Stimulated activated CD4-positive, alpha-beta T cell treated with anti-CD3 and anti-CD28 coated beads, Interleukin-4, amount 100 ng/mL, for 48 hours (primary cell): ENCODE measurements at places on chromosomes 3 and 15.

- no peak for DNase-seq
These were observed 22.7 kb downstream of the XXYLT1 start for GRCh38 chr3:195248281-195248680.

DNA sequence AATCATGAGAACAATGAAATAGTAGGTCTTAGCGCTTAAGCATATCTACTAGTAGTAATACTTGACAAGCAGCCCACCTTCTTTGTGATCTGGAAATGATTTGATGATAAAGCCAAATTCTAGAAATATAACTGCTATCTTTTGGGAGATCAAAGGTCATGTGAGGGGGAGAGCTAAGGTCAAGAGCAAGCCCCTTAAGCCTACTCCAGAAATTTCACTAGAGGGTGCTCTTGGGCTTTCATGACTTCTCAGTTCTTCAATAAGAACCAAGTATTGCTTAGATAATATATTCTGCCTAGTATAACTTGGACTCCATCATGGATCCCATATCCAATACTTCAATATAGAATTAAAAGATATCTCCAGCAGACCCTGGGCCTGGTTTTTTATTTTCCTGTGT lies 319.6 kb downstream of the ZBTB20 start:
- DNase-seq: no peak

- no peak for DNase-seq
These were observed 200.2 kb upstream of the LRRN1 start for GRCh38 chr3:3599016-3599415.

DNA sequence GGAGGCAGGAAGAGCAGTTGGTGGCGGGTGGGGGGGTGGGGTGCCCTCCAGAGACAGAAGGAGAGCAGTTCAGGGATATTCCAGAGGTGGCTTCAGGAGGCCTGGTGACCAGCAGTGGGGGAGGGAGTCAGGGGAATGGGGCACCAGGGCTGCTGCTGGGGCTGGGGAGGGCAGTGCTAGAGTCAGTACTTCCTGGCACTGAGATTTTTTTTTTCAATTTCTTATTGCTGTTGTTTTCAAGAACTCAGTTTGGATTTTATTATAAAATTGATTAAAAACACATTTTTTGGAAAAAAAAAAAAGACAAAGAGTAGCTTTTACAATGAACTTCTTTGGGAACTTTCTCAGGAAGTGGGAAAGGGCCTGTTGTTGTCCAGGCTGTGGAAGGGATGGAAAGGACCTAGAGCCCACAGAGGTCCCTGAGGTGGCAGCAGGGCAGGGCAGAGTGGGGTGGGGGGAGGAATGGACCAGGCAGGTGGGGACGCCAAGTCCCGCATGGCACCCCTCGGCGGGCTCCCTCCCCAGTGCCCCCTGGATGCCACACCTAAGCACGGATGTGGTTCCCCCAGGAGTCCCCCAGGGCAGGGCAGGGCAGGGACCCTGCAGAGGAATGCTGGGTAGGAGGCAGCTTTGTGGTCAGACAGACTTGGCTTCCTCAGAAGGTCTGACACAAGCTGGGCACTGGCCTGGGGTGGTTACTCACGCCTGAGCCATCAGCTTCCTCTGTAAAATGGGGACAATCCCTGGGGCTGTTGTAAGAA lies 8.5 kb upstream of the ANPEP start:
- no peak for DNase-seq

GRCh38 chr3:197309528-197310361 lies 11.3 kb upstream of the DLG1 start:
- DNase-seq: no peak

- no peak for DNase-seq
These were observed 288.8 kb downstream of the CNTN6 start for GRCh38 chr3:1381647-1382036.

DNA sequence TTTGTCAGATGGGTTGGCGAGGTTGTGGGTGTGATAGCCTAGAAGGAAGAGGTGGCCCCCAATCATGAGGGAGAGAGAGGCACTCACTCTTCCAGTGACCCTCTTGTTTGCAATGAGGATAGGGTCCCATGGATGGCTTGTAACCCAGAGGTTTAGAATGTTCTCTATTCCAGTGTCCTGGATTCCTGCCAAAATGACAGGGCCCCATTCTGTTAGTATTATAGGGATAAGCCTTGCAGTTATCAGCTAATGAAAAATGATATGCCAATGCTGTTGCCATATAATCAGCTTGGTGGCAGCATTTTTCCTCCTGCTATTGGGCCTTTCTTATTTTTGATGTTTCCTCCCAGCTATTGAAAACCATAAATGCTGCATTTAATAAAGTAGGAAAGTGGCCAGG lies 23.3 kb upstream of the SENP7 start:
- no peak for DNase-seq

DNA sequence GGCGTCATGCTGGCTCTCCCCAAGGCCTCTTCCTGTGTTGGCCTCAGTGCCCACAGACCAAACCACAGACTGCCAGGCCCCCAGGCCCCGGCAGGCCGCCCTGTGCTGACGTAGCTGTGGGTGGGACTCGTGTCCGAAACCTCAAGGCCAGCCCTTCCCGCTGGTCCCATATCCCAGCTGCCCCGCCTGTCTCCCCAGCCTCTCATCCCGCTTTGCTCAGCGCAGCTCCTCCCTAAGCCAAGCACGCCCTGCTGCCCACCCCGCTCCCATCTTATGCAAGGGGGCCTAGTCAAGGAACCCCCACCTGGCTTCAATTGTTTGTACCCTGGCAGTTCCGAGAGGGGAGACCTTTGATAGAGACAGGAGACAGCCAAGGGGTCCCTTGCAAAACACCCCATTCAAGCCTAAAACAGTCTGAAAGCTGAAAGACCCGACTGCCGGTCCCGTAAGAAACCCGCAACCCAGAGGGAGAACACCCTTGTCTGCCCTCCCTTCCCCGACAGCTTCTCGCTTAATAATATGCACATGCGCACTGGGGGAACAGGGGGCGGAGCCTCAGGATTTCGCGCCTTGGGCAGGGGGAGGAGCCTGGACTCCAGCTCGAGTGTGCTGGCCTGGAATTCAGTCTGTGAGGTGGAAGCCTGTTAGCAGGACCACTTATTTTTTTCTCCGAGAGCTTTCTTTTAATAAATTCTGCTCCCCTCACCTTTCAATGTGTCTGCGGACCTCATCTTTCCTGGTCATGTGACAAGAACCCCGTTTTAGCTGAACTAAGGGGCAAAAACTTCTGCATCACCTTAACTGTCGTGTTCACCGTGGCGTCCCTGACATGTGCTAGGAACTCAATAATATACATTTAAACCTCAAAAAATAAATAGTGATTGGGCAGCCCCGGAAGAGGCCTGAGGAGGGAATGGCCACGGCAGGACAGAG lies 17.2 kb downstream of the TNFAIP8L3 start:
- DNase-seq: peak; percentile 59

GRCh38 chr3:67605377-67605776 lies 49.0 kb downstream of the SUCLG2 start:
- no peak for DNase-seq

DNA sequence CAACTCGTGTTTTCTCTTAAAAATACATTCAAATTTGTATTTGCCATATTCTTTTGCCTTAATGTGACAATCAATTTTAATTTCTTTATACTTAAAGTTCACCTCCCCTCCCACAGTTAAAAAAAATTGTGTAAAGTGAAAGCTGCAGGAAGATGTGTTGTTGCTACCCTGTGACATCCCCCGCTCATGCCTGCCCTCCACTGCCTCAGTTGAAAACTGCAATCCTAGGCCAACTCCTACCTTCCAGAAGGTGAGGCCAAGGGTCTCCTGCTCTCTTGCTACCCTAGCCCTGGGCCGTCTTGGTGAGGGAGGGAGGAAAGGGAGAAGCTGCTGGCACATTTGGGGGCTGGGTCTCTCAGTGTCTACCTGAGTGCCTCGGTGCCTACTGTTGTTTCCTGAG lies 57.0 kb upstream of the CMTM7 start:
- peak; percentile 44 for DNase-seq

DNA sequence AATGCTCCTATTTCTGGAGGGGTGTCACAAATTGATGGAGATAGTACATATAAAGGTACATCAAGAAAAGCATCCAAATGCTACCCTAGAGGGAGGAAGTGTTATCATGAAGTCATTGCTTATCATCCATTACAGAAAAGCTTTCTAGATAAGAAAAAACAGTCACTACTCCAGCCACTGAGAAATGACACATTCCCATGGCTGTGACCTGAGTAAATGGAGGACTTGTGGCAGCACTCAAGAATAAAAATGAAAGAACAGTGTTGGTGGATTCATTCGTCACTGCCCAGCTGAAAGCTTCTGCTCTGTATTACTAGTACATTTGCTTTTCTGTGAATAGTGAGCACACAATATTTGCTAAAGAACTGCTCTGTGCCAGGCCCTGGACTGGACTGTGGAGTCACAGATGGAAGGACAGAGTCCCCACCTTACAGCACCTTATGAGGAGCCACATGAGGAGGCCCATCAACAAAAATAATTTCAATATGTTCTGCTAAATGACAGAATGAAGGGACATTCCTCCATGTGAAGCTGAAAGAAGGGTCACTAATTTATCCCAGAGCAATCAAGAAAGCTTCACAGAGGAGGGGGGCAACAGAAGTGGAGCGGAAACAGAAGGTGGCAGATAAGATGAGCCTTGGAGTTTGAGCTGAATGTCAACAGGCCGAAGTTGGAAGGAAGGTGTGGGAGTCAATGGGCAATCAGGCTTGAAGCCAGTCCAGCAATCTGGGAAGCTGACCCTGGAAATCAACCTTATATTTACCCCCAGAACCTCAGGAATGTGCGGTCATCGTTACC lies 343.5 kb upstream of the TRIM42 start:
- DNase-seq: no peak

DNA sequence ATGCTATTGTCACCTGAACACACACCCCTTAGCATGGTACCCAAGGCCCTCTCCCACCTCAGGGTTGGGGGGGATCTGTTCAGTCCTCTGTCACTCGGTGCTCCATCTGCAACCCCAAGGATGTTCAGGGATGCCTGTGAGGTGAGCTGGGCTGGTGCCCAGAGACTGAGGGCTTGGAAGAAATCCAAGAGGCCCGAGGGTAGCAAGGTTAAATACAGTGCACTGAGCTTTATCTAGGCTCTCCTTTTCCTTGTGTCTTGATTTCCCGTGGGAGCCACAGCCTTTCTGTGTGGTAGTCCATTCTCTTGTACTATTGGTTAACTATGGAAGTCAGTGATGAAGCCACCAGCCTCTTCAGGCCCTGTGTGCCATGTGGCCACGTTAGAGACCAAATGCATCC lies 18.7 kb upstream of the WNT5A start:
- DNase-seq: no peak

GRCh38 chr3:59107856-59108815 lies 58.3 kb upstream of the CFAP20DC start:
- DNase-seq: no peak

- DNase-seq: no peak
These were observed 65.0 kb downstream of the IFT57 start for GRCh38 chr3:108157273-108157672.

- no peak for DNase-seq
These were observed 74.6 kb downstream of the PRICKLE2 start for GRCh38 chr3:64150623-64151207.

- no peak for DNase-seq
These were observed 115.9 kb downstream of the CBLB start for GRCh38 chr3:105752791-105753415.

DNA sequence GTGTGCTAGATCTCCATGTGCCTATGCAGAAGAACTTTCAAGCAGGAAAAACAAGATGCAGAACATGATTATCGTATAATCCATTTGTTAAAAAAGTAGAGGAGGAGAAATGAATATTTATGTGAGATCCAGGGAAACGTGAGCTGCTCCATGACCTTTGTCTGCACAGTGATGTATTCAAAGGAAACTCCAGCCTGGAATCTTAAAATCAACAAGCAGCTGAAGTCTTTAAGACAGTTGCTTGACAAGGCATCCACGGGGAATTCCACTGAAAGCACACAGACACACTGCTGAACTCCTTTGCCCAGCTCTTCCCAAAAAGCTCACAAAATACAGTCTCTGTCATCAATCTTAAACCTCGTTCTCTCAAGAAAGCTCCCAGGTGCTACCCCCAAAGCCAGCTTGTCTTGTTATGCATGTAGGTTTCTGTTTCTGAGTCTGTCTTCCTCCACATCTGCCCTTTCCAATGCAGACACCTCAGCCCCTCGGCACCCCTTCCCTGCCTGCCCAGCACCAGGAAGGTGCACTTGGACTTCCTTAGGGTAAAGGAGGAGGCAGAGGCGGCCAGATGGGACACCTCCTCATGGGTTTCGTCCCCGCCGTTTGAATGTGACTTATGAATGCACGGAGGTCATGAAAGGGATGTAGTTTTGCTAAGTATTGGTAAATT lies 28.7 kb downstream of the LRRK1 start:
- DNase-seq: no peak

DNA sequence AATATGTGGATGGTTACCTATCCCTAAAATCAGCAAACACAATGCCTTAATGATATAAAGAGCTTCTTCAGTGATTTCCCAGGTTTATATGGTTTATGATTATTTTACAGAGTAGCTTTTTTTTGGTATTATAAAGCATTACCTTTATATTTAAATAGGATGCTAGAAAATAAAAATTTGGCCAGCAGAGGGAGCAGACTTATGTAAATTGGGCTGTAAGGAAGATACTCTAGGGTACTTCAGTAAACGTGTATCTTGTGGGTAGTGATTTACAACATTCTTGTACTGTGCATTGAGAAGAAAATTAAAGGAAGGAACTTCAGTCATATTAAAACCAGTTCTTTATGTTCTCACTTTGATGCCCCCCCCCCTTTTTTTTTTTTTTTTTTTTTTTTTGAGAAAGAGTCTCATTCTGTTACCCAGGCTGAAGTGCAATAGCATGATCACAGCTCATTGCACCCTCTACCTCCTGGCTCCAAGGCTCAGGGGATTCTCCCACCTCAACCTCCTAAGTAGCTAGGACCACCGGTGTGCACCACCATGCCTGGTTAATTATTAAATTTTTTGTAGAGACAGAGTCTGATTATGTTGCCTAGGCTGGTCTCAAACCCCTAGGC lies 167.9 kb downstream of the BBX start:
- no peak for DNase-seq

- DNase-seq: no peak
These were observed 74.1 kb upstream of the MAP4 start for GRCh38 chr3:48090166-48090939.

- DNase-seq: no peak
These were observed 6.0 kb downstream of the SPATA16 start for GRCh38 chr3:173135059-173135458.

- no peak for DNase-seq
These were observed 162.4 kb upstream of the CGNL1 start for GRCh38 chr15:57213862-57214261.

- no peak for DNase-seq
These were observed 807 bp upstream of the INAFM2 start for GRCh38 chr15:40322531-40323238.

- no peak for DNase-seq
These were observed 517.2 kb upstream of the CBLB start for GRCh38 chr3:106386050-106386449.

DNA sequence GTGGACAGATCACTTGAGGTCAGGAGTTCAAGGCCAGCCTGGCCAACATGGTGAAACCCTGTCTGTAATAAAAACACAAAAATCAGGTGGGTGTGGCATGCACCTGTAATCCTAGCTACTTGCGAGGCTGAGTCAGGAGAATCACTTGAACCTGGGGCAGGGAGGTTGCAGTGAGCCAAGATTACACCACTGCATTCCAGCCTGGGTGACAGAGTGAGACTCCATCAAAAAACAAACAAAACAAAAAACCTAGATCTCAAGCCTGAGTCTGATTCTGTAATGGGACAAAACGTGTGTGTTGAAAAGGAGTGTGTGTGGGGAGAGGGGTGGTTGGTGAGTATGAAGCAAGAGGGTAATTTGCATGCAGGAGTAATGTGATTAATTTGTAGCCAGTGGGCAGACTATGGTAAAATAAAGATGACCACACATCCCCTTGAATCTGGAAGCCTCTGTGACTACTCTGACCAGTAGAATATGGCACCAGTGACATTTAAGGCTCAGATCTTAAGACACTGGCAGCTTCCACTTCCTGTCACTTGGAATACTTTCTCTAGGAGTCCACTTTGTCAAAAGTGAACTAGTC lies 18.4 kb upstream of the OPA1 start:
- no peak for DNase-seq
